ENCODE measurements at places on chromosomes 11 and 22.

- no peak overlapping the region for H3K27ac ChIP-seq
- no peak overlapping the region for H3K4me3 ChIP-seq
- peaks cover 10% of the 10 kb centered on the region for H3K4me1 ChIP-seq
- H3K27me3 ChIP-seq = no peaks in the 10 kb centered on the region
- H3K36me3 ChIP-seq = no peaks in the 10 kb centered on the region
Measured at GRCh38 chr11:130472434-130472961, 24.1 kb downstream of the ADAMTS15 start.

GRCh38 chr22:17237038-17237668, 17.9 kb upstream of the ADA2 start:
- no peak overlapping the region for H3K27ac ChIP-seq
- H3K4me3 ChIP-seq = peak overlapping the region; percentile 0
- no peaks in the 10 kb centered on the region for H3K36me3 ChIP-seq
- H3K27me3 ChIP-seq = peaks cover 21% of the 10 kb centered on the region

DNA sequence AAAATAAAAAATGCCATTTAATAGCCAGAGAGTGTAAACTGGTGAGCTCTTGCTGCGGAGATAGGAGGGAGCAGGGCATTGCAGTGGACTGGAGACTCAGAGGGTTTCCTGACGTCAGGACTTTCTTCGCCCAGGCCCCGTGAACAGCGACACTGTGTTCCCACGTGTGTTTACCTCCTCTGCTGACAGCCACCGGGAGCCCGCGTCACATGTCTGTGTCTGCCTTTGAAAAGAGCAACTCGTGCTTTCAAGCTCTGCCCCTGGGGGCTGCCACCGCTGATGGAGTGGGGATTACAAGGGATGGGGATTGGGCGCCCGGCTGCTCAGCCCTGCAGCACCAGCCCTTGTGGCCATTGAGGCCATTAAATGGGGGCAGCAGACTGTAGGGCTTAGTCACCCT, 3.3 kb downstream of the TANGO2 start:
- peaks cover 14% of the 10 kb centered on the region for H3K4me1 ChIP-seq
- no peaks in the 10 kb centered on the region for H3K27me3 ChIP-seq
- DNase-seq = no peak
- no peaks in the 10 kb centered on the region for H3K36me3 ChIP-seq

- H3K4me3 ChIP-seq = no peak overlapping the region
- no peak overlapping the region for H3K27ac ChIP-seq
- DNase-seq = no peak
- H3K27me3 ChIP-seq = no peaks in the 10 kb centered on the region
- no peaks in the 10 kb centered on the region for H3K4me1 ChIP-seq
Measured at GRCh38 chr11:103344886-103345285, 235.7 kb downstream of the DYNC2H1 start.

- H3K4me1 ChIP-seq = peaks cover 40% of the 10 kb centered on the region
- peaks cover 2% of the 10 kb centered on the region for H3K36me3 ChIP-seq
- DNase-seq = no peak
- peak overlapping the region; percentile 97 for H3K27ac ChIP-seq
- no peaks in the 10 kb centered on the region for H3K27me3 ChIP-seq
- no peak overlapping the region for H3K4me3 ChIP-seq
Measured at GRCh38 chr11:61969838-61970662, 2.6 kb upstream of the FTH1 start.

DNA sequence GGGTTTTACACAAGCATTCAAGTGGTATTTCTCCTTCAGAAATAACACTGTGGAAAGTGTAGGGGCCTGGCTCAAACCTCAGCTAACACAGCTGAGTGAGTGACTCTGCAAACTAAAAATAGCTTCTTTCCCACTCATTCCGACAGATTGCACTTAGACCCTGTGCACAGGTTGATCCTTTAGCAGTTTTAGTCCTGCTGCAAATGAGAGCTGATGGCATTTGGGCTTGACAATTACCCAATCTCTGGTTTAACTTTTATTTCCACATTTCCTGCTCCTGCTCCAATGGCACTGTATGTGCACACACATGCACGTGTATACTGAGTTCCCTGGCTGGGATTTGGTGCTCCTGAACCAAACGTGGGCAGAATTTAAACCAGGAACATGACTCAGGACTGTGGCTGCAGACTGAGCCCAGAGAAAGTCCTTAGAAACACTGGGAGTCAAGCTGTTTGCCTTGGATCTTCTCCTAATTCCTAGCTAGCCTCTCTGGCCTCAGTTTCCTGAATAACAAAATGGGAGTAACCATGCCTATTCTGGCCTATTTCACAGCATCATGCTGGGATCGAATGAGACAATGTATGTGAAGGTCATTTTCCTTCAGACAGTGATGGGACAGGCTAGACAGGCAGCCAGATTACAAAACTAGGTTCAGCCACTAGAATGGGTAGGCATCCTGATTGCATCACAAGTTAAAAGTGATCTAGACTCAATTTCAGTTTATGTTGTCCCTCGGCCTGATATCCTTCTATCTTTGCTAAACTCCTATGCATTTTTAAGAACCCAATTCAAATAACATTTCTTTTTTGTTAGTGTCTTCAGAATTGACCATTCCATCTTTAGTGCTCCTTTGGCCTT, 58.2 kb downstream of the SERGEF start:
- H3K27me3 ChIP-seq = no peaks in the 10 kb centered on the region
- H3K4me3 ChIP-seq = no peak overlapping the region
- DNase-seq = no peak
- no peak overlapping the region for H3K27ac ChIP-seq

DNA sequence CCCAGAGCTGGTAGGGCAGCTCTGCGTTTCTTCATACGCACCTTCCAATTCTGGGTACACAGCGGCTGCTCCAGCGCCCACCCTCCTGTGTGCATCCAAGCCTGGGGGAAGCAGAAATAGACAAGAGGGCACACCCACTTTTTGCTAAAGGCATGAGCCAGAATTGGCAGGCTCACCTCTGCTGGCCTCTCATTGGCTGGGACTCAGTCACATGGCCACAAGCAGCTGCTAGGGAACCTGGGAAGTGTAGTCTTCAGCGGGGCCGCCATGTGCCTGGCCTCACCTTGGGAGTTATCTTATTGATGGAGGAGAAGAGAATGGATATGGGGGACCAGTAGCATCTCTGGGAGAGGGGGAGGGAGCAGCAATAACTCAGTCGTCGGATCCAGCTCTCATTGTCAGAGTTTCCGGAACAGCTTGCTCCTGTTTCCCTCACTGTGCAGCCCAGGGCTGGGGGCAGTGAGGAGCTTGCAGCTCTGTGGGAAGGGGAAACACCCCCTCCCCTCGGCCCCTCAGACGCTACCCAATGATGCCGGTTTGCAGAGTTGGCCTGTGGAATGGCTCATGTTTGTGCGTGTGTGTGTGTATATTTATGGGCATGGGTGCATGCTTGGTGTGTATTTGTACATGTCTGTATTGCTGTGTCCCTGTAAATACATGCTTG, 11.8 kb upstream of the MIEF1 start:
- no peak overlapping the region for H3K27ac ChIP-seq
- DNase-seq = peak; percentile 28
- no peak overlapping the region for H3K4me3 ChIP-seq
- H3K27me3 ChIP-seq = no peaks in the 10 kb centered on the region

GRCh38 chr22:44573451-44573850, 75.4 kb upstream of the RTL6 start:
- H3K27ac ChIP-seq = no peak overlapping the region
- no peak overlapping the region for H3K4me3 ChIP-seq
- H3K36me3 ChIP-seq = no peaks in the 10 kb centered on the region
- H3K4me1 ChIP-seq = peaks cover 9% of the 10 kb centered on the region
- H3K27me3 ChIP-seq = no peaks in the 10 kb centered on the region

DNA sequence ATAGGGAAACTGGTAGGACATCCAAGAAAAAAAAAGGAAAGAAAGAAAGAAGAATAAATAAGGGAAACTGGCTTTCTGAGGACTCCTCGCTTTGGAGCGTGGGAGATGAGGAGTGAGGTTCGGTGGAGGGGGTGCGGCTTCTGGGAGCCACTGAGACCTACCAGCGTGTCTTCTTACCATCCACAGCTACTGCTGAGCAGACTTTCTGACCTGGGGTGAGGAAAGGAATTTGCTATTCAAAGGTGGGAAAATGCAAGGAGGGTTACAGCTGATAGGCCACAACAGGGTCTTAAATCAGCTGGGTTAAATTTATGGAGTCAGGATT, 488 bp upstream of the SELENOM start:
- H3K36me3 ChIP-seq = peaks cover 18% of the 10 kb centered on the region
- peak overlapping the region; percentile 83 for H3K4me3 ChIP-seq
- peak overlapping the region; percentile 94 for H3K27ac ChIP-seq

DNA sequence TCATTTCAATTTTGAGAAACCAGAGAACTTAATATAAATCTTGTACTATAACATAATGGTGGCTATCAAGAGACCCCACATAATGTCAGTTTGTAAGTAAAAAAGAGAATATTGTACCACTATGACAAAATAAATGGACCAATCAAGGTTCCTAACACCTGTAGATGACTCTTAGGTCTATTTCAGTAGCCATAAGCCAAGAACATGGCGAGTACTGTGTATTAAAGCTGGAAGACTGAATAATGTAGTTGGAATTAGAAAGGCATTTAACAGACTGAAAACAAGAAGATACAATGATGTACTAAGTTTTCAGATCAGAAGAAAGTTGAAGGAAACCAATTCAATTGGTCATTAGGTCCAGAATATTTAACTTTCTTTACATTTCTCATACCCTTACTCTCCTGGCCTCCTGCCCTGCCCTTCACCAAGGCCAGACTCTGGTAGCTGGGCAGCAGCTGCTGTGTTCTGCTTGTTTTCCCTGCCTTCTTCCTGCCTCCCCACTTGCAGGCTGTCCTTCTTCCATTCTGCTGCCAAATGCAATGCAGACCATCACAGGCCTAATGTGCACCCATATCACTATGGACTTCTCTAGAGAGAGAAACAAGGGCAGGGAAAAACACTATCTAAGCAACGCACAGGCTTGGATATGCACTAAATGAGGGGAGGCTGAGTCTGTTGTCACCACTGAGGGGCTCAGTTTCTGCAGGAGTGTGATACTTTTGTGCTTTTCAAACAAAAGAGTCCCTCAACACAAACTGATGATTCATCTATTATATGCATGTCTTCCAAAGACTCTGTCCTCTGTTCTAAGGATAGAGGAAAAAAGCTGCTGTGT, 60.1 kb downstream of the RAB30 start:
- H3K4me1 ChIP-seq = peaks cover 24% of the 10 kb centered on the region
- H3K36me3 ChIP-seq = no peaks in the 10 kb centered on the region
- no peaks in the 10 kb centered on the region for H3K27me3 ChIP-seq

GRCh38 chr11:107928767-107929507, 689 bp downstream of the RAB39A start:
- peak overlapping the region; percentile 44 for H3K27ac ChIP-seq
- peaks cover 18% of the 10 kb centered on the region for H3K4me1 ChIP-seq
- H3K36me3 ChIP-seq = no peaks in the 10 kb centered on the region
- H3K27me3 ChIP-seq = peaks cover 7% of the 10 kb centered on the region

DNA sequence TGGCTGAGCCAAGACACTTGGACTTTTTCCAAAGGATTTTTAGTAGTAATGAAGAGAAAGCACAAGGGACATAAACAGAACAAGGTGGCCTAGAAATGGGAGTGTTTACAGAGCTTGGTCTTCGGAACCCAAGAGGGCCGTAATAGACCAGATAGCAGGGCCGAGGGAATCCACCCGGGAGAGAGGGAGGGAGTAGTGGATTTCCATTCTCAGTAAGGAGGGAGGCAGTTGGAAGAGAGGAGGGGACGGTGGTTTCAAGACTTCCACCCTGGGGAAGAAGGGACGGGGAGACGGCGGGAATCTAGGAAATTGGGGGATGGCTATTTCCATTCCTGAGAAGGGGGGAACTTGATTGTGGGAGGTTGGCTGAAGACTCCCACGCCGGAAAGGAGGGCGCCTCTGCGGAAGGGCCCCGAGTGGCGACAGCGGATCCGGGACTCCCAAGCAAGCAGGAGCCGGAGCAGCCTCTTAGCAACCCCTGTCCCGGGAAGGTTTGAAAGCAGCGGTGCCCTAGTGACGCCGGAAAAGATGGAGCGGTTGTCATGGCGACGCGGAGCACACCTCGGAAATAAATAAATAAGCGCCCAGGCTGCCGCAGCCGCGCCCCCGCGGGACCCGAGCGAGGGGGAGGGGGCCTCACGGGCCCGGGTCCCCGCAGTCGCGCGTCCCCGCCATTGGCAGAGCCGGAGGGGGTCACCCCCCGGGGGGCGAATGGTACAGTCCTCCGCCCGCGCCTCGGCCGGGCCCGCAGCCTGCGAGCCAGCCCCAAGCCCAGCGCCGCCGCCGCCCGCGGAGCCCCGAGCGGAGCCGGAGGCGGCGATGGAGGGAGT, 31.6 kb downstream of the EIF3F start:
- no peaks in the 10 kb centered on the region for H3K36me3 ChIP-seq
- peaks cover 66% of the 10 kb centered on the region for H3K27me3 ChIP-seq
- peak overlapping the region; percentile 63 for H3K4me3 ChIP-seq
- no peak for DNase-seq
- H3K4me1 ChIP-seq = peaks cover 10% of the 10 kb centered on the region

DNA sequence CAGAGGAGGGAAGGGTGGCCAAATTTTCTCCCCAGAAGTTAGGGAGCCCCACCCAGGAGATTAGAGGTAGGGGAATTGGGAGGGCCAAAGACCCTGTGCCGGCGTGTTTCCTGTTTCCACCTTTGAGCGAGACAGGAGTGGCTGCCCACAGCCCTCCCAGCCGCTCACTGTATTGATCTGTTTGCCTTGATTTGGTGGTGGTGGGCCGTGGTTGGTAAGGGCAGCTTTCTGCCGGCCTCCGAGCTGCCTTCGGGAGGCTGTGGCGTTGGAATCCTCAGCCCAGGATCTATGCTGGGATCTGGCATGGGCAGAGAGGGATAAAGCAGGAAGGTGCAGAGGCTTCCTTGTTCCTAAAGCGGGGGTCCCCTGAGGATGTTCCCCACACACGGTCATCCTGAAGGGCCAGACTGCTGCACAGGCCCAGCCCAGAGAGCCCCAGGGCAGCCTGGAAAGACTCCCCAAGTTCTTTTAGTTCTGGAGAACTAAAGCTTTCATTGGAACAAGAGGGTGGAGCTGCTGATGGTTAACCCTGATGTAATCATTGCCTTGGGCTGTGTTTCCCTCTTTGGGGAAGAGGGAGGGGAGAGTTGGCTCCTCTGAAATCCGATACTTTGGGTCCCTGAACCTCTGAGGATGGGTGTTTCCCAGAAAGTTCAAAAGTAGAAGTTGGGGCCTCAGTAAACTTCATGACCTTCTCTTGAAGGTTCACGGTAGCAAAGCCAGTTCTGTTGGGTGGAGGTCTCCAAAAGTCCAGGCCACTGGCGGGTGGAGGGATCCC, 7.2 kb downstream of the FAM83F start:
- peak overlapping the region; percentile 53 for H3K27ac ChIP-seq
- peaks cover 9% of the 10 kb centered on the region for H3K27me3 ChIP-seq
- no peak overlapping the region for H3K4me3 ChIP-seq

DNA sequence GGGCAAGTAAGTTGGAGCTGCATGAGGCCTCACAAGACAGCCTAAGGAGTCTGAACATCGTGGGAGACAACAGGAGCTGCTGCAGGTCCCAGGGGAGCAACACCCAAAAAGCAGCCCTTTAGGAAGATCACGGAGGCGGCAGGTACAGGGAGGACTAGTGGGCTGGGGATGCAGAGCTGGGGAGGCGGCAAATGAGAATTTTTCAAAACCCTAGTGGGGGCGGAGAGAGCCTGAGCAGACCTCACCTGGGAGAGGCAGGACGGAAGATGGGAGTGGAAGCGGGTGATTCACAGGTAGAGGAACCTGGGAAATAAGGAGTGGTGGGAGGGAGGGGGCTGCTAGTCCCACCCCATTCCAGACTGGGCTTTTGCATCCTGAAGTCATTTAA, 42.1 kb downstream of the DKK3 start:
- H3K36me3 ChIP-seq = no peaks in the 10 kb centered on the region
- no peaks in the 10 kb centered on the region for H3K4me1 ChIP-seq
- H3K27me3 ChIP-seq = no peaks in the 10 kb centered on the region
- DNase-seq = no peak
- H3K4me3 ChIP-seq = no peak overlapping the region
